ENCODE measurements at places on chromosomes 7 and 10.

DNA sequence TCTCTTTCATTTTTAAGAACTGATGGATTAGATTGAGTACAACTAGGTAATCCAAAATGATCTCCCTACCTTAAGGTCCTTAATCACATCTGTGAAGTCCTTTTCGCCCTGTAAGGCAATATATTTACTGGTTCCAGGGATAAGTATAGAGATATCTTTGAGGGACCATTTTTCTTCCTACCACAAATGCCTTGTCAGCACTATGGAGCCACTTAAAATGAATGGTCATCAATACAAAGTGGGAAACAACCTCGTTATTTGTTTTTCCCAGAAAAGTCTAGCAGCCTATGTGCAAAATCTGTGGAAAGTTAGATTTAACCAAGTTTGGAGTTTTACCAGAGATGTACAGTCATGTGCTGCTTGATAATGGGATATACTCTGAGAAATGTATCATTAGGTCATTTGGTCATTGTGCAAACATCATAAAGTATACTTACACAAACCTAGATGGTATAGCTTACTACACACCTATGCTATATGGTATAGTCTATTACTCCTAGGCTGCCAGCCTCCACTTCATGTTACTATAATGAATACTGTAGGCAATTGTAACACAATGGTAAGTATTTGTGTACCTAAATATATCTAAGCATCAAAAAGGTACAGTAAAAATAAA lies 366.2 kb upstream of the TMEM229A start:
- DNase-seq = no peak

DNA sequence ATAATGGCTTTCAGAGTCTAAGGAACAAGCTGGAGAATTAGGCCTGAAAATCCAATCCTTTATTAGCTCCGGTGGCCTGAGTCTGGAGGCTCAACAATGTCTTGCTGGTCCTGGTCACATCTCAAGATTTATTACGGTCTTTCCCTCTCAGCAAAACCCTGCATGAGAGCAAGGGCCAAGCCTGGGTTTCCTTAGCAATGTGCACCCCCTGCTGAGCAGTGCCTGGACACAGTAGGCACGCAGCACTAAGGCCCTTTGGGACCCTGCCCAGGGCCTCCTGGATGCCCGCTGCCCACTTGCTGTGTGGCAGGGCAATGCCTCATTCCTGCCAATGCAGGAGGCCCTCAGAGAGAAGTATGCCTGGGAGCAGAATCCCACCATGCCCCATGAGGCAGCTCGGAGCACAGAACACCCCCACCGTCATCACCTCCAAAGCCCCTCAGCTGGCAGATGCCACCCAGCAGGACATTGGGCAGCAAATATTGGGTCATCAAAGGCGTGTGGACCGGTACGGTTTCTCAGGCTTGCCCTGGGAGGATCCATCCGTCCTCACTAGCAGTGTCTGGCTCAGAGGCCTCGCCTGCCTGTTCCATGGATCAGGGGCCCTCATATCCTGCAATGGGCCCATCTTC lies 156.4 kb downstream of the OAT start:
- no peak for DNase-seq

GRCh38 chr10:88901984-88902789 lies 22.1 kb downstream of the STAMBPL1 start:
- no peak for DNase-seq

- DNase-seq = no peak
These were observed 259.2 kb downstream of the BICC1 start for GRCh38 chr10:58771863-58772262.

GRCh38 chr7:833601-834258 lies 1.5 kb downstream of the SUN1 start:
- no peak for DNase-seq

DNA sequence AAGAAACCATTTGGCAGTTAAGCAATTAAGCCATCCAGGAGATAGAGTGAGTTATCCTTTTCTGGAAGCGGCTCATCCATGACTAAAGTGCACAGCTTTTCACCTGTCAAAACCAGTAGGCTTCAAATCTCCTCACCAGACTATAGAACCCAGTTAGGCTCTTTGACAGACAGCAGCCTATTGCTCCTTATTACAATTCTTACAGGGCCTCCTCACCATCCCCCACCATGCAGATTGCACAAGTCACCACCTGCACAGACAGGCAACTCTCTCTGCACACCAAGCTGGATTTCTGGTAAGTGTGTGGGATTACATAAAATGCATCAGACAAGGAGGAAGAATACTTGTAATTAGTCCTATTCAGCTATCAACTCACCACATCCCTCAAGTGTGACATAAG lies 301.6 kb downstream of the SNX13 start:
- DNase-seq = no peak
